ENCODE measurements at places on chromosomes 3 and 15. TPM values are rescaled to one million over a fixed set of nuclear protein-coding genes. Genes with fewer than 3 reads are reported as not detected.

DNA sequence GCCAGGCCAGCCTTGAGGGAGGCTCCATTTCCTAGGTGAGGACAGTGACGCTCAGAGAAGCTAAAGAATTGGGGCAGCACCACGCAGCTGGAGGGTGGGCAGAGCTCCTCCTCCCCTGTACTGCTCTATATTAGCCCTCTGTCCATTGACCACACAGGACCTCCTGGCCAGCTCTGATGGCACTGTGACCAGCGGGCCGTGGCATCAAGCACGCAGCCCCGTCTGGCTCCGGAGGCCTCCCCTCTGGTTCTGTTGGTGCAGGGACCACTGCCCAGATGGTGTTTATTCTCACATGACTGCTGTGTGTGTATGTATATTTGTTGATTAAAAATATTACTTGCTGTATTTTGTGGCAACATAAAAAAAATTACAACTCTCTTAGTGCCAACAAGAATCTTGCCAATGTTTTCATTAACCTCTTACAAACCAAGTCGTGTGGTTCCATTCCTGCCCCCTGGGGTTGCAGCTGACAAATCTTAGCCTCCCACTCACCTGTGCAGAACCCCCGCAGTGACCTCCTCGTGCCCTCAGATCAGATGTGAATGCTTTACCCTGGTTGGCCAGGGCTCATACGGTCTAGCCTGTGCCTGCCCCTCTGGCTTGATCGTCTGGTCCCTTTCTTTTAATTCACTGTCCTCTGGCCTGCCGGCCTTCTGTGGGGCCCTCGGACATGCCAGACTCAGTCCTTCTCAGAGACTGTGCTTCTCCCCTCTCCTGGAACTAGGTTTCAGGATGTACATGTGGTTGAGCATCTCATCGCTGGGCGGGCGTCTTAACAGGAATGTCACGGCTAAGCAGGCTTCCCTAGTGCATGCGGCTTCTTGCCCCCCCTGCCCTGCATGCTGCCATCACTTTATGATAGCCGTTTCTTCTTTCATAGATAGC lies 14.8 kb downstream of the CHCHD6 start:
- no peak for DNase-seq

- no peak for DNase-seq
These were observed 68.3 kb upstream of the KCNAB1 start for GRCh38 chr3:156052115-156052514.

GRCh38 chr3:129911261-129911861 lies 17.9 kb upstream of the TMCC1 start:
- no peak for DNase-seq

GRCh38 chr3:97430601-97431000 lies 334.0 kb upstream of the ARL6 start:
- no peak for DNase-seq

Gene NOX5
- total RNA-seq, result 0.19 TPM

Gene ASB14
- total RNA-seq, result not detected

Gene CXCR6
- 1.4 TPM for total RNA-seq

DNA sequence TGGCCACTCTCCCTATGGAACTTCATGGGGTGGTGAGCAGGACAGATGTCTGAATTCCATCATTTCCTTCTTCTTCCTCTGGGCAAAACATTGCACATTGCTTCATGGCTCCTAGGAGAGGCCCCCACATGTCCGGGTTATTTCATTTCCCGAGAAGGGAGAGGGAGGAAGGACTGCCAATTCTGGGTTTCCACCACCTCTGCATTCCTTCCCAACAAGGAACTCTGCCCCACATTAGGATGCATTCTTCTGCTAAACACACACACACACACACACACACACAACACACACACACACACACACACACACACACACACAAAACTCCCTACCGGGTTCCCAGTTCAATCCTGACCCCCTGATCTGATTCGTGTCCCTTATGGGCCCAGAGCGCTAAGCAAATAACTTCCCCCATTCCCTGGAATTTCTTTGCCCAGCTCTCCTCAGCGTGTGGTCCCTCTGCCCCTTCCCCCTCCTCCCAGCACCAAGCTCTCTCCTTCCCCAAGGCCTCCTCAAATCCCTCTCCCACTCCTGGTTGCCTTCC lies 1.9 kb downstream of the RHO start:
- no peak for DNase-seq

GRCh38 chr3:74897006-74897405 lies 282.5 kb upstream of the CNTN3 start:
- DNase-seq, result no peak

Gene HYAL1
- 6.9 TPM for total RNA-seq

- no peak for DNase-seq
These were observed 38.2 kb downstream of the MTMR10 start for GRCh38 chr15:30953183-30953582.

DNA sequence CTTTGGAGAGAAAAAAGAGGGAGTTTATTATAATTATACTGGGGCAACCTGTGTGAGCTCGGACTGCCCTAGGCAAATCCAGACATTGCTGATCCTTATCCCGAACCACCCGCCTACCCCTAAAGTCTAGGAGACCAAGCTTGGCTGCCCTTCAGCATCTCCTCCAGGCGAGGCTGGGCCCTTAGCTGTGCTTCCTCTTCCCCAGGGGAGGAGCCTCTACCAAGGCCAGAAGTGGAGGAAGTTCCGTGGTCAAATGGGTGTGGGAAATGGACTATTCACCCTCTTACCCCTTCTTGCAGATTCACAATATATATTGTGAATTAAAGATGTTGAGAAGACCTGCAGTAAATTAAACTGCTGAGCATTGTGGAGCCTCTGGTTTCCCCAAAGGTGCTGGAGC lies 158.3 kb upstream of the HES1 start:
- no peak for DNase-seq

Gene MST1R
- 2.7 TPM for total RNA-seq

Gene HIGD2B
- total RNA-seq, result not detected

DNA sequence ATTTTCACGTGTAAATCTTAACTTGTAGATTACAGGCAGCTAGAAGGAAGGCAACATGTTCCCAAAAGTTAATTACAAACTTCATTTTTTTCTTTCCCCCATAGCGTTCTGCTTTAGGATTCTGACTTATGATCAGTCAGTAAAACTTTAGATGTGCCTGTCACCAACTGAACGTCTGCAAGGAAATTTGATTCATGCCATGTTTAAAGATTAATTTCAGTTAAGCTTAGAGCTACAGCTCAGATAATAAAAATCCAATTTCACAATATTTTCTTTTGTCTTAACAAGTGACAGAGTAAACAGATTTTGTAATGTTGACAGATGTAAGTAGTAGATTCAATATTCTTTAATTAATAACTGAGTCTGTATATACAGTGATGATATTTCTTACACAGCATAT lies 253.1 kb downstream of the NFKBIZ start:
- DNase-seq, result no peak

Gene LRRC2
- 8.8 TPM for total RNA-seq

GRCh38 chr3:187827723-187828122 lies 82.5 kb upstream of the BCL6 start:
- DNase-seq, result no peak

Gene GOLGA8B
- 93.4 TPM for total RNA-seq

DNA sequence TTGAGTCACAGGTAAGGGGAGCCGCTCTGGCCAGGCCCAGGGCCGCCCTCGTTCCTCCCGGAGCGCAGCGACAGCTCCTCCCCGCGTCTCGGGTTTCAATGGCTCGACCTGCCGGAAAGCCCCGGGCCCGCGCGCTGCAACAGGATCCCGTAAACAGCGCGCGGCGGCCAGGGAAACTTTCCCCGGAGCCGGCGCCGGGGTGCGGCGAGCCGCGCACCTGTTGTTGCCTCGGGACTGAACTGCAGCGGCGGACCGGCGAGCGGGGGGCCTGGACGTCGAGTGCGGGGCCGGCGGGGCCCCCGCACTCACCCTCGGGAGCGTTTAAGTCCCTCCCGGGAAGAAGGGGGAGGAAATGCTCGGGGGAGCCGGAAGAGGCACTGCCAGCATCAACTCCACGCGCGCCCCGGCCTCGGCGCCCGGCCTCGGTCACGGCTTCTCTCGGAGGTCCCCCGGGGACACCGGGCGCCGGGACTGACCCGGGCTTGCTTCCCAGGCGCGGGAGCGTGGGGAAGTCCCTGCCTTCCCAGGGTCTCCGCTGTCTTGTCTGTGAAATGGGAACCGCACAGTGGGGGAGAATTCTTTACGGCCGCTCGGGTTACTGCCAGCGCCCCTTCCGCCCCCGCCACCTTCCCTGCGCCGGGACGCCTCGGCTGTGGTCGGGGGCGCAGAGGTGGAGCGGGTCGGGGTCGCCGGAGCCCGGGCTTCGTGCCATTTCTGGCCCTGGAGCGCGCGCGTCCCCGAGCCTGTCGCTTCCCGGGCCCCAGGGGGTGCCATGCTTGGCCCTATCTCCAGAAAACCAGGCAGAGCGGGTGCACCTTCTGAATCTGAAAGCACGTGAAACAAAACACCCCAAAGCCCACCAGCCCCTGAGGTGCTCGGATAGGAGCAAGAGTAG lies 7.5 kb upstream of the PGPEP1L start:
- peak; percentile 88 for DNase-seq

Gene IQSEC1
- total RNA-seq, result 76.1 TPM

Gene CD96
- total RNA-seq, result 1.8 TPM

DNA sequence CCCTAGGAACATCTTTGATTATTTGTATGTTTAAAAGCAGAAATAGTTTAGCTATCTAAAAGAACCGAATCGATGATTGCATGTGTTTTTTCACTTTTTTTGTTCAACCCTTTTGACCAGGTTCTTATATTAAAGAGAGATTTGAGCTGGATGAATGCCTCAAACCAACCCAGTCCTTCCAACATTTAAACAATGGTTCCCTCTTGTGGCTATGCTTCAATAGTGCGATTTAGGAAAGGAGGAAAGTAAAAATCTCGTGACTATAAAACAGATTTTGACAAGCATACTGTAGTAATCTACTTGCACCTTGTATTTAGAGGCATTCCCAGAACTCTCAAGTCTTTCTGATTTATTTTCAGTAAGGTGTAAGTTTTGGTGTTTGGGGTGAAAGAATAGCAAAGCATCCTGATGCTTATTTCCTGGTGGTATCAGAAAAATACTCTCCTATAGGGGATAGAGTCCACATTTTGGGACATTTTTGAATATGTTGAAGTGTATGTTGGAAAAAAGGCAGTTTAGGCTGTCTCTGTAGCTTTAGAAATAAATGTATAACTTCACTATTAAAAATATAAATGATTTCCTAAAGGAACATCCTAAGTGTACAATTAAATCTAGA lies 159.6 kb upstream of the KCNH8 start:
- DNase-seq, result no peak

Gene DAG1
- 87.4 TPM for total RNA-seq

Gene CCR1
- 13.9 TPM for total RNA-seq

DNA sequence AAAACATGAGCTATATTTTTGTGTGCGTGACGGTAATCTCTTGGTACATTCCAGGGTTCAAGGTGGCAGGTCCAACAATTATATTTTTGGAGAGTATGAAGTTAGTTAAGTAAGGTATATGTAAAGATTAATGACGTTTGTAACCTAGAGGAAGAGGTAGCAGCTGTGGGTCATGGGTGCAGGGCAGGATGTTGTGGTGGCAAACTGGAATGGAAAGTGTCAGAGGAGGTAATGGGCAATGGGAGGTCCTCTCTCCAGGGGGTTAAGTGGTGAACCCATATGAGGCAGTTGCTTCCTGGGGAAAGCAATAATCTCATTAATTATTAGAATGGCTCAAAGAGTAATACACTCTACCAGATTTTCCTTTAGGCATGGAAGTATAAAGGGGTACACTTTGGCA lies 1.0 kb upstream of the CD200R1L start:
- DNase-seq, result no peak

GRCh38 chr15:39102431-39102830 lies 478.4 kb upstream of the THBS1 start:
- DNase-seq, result no peak

Gene MESP2
- total RNA-seq, result not detected

GRCh38 chr15:101151288-101151687 lies 100.6 kb downstream of the CHSY1 start:
- DNase-seq, result no peak

DNA sequence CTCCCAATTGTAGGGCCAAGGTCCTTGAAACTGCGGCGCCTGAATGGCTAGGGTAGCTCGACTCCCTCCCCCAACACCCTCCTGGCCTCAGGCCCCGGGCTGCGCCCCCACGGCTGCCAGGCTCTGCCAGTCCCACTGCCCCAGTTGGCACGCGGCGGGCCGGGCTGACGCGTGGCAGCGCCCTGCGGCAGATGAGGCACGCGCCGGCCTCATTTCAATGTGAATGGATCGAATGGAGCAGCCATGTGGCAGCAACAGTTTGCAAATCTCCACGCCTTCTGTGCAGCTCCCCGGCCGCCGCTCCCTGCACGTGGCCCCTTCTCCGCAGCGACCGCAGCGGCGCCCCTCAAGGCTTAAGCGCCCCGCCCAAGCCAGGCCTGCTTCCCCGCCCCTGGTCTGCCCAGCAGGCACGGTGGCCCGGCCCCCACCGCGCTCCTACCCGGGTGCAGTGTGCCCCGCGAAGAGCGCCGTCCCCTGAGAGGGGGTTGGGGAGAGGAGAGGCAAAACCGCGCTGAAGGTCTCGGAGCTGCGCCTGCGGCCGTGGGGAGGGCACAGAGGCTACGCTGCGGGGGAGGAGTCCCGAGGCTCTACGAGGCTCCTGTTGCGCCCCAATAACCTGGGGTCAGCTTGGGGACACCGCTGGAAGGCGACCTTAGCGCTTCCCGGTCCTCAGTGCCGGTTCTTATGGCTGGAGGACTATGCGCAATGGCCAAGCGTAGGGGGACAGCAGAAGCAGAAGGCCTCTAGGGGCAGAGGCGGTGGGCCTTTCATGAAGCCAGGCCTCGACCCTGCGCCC lies 3.1 kb upstream of the DLL4 start:
- no peak for DNase-seq

DNA sequence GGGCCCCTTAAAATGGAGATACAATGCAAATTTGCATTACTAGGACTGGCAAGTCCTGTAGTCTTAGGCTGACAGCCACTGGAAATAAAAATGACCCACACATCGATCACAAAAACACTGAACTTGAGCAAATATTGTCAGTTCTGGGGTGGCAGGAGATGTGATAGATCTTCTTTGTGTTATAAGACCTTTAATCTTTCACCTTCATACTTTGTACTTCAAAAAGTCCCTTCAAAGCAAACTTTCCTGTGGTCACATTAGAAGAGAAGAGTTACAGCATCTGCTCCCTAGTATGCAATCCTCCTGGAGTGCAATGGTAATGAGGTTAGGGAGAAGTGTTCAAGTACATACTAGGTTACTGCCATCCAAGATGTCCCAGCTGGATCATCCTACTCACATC lies 149.4 kb upstream of the KCNMB2 start:
- DNase-seq, result no peak

Gene COL7A1
- 5.4 TPM for total RNA-seq

Gene GOLGA8J
- total RNA-seq, result not detected

Gene LEKR1
- total RNA-seq, result 0.30 TPM

Gene MME
- 4.4 TPM for total RNA-seq

Gene CCDC39
- 0.60 TPM for total RNA-seq

- DNase-seq, result no peak
These were observed 5.4 kb upstream of the PLOD2 start for GRCh38 chr3:146166415-146166821.

GRCh38 chr15:86446253-86446640 lies 366.6 kb downstream of the AGBL1 start:
- DNase-seq, result no peak

GRCh38 chr15:69320977-69321554 lies 22.4 kb downstream of the PAQR5 start:
- DNase-seq, result no peak

GRCh38 chr3:105715372-105715771 lies 153.4 kb downstream of the CBLB start:
- no peak for DNase-seq

- no peak for DNase-seq
These were observed 2.4 kb downstream of the SLC28A2 start for GRCh38 chr15:45254405-45254804.

Measured in aorta (tissue), 5 donors.